SHP77 treated with DMSO at 0.1 percent for 48 hours (cell line): ENCODE measurements at places on chromosomes 4 and X.

DNA sequence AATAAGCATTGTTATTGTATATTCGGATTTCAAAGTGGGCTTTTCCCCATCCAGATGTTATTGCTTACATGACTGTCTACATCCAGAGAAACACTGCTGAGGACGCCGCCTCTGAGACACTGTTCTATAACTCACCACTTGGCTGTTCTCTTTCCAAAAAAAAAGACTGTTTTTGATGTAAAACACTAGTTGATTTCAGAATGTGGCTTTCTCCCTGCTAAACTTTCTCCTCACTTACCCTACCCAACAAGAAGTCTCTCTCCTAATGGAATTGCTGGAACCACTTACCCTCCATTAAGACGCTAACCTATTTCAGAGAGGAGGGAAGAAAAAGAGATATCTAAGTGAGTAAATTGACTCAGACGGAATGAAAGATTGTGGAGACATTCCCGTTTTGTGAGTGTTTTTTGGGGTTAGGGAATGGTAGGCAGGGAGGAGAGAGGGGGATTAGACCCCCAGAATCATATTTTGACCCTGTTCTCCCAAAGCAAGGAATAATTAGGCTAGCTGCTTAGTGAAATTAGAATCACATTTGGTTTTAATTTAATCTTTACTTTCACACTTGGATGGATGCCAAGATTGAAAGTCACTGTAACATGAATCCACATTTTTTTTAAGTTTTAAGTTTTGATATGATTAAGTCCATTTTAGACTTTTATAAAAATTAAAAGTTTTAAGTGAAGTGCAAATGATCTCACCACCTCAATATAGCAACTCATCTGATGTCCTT, 174.9 kb downstream of the CHIC2 start:
- no peak for DNase-seq

DNA sequence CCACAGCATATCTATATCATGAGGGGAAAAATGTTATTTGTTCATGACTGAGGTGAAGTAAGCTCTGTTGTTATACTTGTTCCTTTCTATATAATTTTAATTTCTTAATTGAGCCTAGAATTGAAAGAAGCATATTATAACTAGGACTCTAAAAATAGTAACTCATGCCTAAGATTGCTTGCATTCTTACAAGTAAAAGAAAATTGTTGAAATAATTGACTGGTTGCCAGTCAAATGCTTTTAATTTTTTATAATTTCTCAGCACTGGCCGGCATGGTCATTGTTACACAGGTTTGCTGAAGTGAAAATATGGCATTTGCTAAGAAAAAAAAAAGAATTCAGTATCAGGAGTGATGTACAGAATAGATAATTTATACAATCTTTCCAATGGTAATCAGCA, 104.8 kb downstream of the GASK1B start:
- DNase-seq, result no peak

- DNase-seq, result no peak
Observed at GRCh38 chr4:111388561-111388960, 756.7 kb upstream of the FAM241A start.

DNA sequence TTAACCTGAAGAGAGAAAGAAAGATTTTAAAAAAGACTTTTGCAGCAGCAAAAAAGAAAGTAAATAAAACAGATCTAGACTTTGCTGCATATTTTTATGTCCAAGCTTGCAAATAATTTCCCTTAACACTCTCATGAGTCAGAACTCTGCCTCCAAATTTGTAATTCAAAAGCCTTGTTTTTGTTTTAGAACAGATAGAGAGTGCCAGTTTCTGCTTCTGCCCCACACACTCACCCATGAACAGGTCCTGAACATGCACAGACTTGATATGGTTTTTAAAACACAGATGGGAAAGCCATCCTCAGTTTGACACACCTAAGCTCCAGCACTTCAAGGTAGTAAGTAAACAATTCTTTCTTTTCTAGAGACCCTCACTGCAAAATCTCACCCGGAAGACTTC, 39.7 kb upstream of the VCX3B start:
- DNase-seq, result no peak

DNA sequence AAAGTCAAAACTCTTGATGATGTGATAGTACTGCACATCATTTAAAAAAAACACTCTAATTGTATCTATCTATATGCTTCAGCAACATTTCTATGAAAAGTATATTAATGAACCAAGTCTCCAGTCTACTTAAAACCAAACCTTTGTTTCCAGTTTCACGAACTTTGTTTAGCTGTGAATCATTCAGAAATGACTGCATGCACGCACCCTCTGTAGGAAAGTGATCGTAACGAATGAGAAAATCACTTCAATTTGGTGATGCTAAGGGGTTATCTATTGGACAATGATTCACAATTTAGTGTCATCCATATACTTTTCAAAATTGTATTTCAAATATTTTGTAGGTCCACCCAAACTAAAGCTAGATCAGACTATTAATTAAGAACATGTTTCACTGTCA, 157.6 kb downstream of the KLHL13 start:
- DNase-seq, result no peak

DNA sequence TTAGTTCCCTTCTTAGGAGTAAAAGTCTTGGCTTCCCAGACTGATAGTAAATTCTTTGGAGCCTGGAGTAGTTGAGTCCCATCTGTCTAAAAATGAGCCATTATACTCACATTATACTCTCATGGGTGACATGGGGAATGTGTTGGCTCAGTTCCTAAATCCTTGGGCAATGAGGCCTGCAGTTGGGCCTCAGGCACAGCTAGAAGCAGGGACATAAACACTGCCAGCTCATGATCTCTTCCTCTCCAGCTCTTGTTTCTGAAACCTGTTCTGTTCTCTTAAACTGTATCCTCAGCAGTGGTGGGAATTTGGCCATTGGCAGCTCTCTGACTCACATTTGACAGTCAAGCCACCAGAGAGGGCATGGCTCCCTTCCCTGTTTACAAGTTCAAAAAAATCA, 212.5 kb downstream of the SPATA18 start:
- DNase-seq, result no peak

GRCh38 chr4:12270546-12270945, 841.9 kb upstream of the HS3ST1 start:
- no peak for DNase-seq

GRCh38 chrX:54509400-54509799, 13.4 kb upstream of the FGD1 start:
- no peak for DNase-seq

- DNase-seq, result no peak
Observed at GRCh38 chrX:128897621-128898020, 625.7 kb downstream of the SMARCA1 start.

DNA sequence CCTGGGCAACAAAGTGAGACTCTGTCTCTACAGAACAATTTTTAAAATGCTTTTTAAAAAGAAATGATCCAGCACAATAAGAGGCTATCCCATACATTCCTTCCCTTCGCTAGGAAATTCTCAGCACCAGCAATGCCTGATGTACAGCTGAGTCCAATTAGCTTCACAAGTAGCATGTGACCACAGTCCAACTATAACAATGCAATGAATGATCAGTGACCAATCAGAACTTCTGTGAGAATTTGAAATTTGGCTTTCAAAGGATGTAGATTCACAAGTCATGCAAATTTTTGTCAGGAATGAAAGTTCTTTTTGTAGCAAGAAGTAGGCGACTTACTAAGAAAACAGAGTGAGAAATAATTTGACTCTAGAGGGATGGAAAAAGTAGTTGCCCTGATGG, 278.5 kb upstream of the UGT8 start:
- no peak for DNase-seq

- DNase-seq, result no peak
Observed at GRCh38 chr4:74618659-74619058, 173.7 kb downstream of the AREG start.

- DNase-seq, result no peak
Observed at GRCh38 chr4:10971800-10972401, 287.3 kb upstream of the CLNK start.

DNA sequence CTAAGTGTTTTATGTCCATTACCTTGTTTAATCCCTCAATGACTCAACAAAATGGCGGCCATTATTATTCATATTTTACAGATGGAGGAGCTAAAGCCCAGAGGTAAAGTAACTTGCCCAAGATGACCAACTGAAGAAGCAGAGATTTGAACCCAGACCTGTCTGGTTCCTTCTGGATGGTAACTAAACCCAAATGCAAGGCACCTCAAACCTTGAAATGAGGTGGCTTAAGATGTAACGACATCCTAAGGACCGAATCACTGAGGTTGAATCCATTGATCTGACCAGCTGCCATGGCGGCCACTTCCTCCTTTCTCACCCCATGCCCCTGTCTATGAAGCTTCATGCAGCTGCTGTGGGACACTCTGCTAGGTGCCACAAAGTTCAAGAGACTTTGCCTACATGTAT, 932 bp downstream of the TLR10 start:
- DNase-seq, result no peak

DNA sequence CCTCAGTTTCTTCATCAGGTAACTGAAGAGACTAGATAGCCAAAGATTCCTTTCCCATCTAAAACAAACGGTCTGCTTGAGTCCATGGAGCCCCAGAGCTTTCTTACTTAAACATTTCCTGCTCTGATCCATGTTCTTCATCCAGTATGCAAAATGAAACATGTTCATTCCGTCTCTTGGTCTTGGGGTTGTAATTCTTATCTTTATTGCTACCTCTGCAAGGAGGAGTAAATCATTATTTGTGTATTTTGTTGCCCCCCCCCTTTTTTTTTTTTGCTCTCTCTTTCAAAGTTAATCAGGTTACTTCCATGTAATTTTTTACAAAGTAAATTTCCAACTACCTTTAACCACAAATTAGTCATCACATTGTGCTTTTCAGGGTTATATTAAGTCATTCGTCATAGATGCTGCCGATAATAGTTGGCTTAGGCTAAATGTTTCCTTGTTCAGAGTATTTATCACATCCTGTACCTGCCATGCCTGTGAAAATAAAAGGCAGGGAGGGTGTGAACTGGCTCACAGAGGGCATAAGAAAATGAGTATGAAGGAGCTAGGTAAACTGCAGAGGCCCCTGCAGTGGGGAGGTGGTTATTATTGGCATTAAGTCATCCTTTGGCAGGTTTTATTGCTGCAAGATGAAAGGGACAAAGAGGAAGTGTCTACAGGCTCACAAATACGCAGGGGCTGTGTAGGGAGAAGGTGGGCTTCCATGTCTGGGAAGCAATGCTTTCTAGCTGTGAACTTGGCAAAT, 76.7 kb upstream of the HS3ST1 start:
- DNase-seq, result no peak

- no peak for DNase-seq
Observed at GRCh38 chr4:44738615-44739014, 12.3 kb upstream of the GNPDA2 start.

GRCh38 chr4:517061-517805, 18.2 kb downstream of the PIGG start:
- DNase-seq, result no peak

DNA sequence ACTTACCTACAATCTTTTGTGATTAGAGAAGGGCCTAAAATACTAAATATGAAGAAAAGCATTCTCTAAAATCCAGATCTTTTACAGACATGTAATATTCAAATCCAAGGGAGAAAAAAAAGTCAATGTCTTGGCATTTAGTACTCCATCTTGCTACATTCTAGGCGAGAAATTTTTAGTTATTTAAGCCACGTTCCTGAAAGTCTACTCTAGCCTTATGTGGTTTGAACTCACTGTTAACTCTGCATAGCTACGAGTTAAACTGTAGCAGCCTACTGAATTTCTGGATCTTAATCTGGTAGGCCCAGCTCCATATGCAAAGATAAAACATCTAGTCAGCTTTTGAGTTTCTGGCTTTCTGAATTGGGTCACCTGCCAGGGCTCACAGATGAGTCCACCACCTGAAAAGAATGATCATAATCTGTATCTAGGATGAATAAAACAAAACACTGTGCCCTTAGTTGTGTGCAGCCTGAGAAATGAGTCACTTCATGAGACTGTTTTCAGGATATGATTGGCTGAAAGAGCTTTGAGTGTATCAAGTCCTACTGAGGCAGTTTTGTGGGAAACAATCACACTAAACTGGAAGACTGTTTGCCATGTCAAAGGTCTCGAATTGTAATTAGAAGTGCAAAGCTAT, 3.2 kb upstream of the NEK1 start:
- no peak for DNase-seq

- no peak for DNase-seq
Observed at GRCh38 chrX:109827772-109828171, 94.7 kb upstream of the ACSL4 start.

DNA sequence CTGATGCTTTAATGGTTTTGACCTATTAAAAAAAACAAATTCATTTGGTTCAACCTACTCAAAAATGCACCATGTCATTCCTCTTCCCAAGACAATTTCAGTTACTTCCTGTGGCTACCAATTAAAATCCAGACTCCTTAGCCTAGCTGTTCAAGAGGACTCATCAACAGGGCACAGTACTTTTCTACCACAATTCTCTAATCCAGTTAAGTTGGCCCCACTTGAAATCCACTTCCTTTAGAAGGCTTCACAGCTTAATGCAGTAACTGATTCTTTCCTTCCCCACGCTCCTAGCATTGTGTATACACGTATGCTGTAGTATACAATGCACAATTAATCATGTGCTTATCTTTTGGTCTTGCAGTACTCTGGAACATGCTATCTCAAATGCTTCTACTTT, 129.8 kb downstream of the UGT8 start:
- DNase-seq, result no peak

DNA sequence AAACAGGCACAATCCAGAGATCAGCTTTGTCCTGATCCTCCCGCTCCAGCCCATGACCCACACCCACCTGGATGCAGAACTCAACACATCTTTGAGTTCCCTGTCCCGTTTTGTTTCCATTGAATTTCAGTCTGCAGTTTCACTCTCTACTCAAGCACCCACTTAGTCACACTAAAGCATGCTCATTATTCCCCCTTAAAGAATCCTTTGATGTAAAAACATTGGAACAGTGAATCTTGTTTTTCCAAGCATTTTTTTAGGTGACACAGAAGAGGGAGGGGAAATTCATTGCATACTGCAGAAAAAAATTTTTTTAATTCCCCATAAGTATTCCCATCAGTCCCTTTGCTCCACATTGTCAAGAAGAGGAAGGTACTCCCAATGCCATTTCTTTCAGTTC, 249.7 kb upstream of the TTC29 start:
- DNase-seq, result no peak

DNA sequence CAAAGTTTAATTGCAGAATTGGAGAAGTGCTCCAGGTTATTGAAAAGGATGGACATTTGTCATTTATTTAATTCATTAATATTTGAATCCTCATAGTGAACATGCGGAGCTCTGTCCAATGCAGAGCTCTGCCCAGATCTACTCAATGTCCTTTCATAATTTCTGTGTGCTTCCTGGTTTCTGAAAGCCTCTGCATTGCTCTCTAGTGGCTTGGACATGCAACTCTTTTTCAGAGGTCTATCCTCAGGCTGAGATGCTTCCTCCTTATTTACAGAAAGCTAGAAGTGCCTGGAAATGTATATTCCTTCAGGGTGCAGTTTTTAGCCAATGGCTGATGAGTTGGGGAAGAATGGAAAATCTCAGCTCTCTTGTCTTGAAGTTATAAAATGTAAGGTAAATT, 786.1 kb upstream of the AADAT start:
- DNase-seq, result no peak
